Stimulated activated CD8-positive, alpha-beta memory T cell treated with anti-CD3 and anti-CD28 coated beads, Interleukin-7, amount 100 ng/mL, for 4 hours (primary cell): ENCODE measurements at places on chromosomes 1 and 21.

DNA sequence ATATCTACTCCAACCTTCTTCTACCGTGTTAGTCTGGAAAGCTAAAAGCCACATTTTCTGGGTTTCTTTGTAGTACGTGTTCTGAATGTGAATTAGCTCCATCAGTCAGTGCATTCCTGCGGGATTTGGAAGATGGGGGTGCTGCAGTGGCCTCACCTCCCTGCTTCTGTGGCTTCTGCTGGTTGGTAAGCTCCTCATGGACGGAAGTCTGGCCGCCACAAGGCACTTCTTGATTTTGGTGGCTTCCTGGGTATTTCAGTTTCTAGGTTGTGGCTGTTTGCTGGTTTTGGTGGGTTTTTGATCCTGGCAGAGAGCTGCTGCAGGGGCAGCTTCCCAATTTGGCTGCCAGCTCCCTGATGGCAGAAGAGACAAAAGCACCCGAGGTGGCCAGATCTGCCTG lies 20.9 kb upstream of the TACSTD2 start:
- DNase-seq = no peak

GRCh38 chr1:210938416-210938925 lies 195.5 kb downstream of the KCNH1 start:
- no peak for DNase-seq

GRCh38 chr1:223776075-223776814 lies 63.9 kb downstream of the CAPN2 start:
- DNase-seq = peak; percentile 36

DNA sequence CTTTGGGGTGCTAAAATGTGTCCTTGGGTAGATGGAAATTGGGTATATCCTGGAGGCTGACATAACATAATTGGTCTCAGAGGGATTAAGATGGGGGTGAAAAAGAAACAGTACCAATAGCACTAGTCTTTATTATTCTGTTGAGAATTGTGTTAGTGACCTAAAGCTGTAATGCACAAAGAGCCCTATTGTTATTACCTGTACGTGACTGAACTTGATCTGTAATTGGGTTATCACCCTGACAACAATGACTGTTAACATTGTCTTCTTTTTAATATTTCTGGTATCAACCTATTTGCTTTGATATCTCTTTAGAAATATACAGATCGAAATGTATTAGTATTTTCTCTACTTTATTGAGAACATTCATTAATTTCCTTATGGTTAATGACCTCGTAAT lies 147.6 kb downstream of the NEK7 start:
- DNase-seq = no peak

GRCh38 chr1:170303034-170303433 lies 157.3 kb downstream of the NTMT2 start:
- DNase-seq = no peak
